Articular chondrocyte of knee joint (primary cell): ENCODE measurements at places on chromosomes 16 and 17. TPM values are rescaled to one million over a fixed set of nuclear protein-coding genes. Genes with fewer than 3 reads are reported as not detected.

Gene MYH1
- total RNA-seq: not detected in 2 replicates

Gene VMP1
- 364 and 450 TPM in 2 replicates for total RNA-seq

Gene ITGAD
- not detected in 2 replicates for total RNA-seq

Gene P2RX5
- total RNA-seq: 0.78 and 1.6 TPM in 2 replicates

Gene CDH8
- total RNA-seq: 0.32 TPM in 1 of 2 replicates, not detected in the other

Gene MSLN
- total RNA-seq: 0.32 and 5.9 TPM in 2 replicates

Gene CSH2
- not detected in 2 replicates for total RNA-seq

Gene ABI3
- total RNA-seq: 0.22 TPM in 1 of 2 replicates, not detected in the other

Gene CDRT15L2
- not detected in 2 replicates for total RNA-seq

Gene TCAP
- 0.26 and 0.32 TPM in 2 replicates for total RNA-seq

Gene RASL10B
- total RNA-seq: 0.91 and 1.4 TPM in 2 replicates

Gene TVP23A
- under 0.01 and 0.11 TPM in 2 replicates for total RNA-seq

Gene ATP1B2
- total RNA-seq: not detected in 2 replicates

Gene CACNG1
- total RNA-seq: not detected in 2 replicates

Gene MAPT
- 0.43 and 1.2 TPM in 2 replicates for total RNA-seq

Gene KRT12
- not detected in 2 replicates for total RNA-seq

Gene ZG16B
- total RNA-seq: 3.7 and 6.7 TPM in 2 replicates

Gene SCIMP
- not detected in 2 replicates for total RNA-seq

Gene ASB16
- total RNA-seq: 0.11 and 0.39 TPM in 2 replicates

Gene FA2H
- total RNA-seq: not detected in 2 replicates

Gene CX3CL1
- 0.65 and 1.5 TPM in 2 replicates for total RNA-seq

Gene SGCA
- 9.8 and 13.3 TPM in 2 replicates for total RNA-seq

Gene ABCA10
- 1.2 and 2.9 TPM in 2 replicates for total RNA-seq

Gene SP6
- 0.22 and 0.26 TPM in 2 replicates for total RNA-seq

Gene SPN
- total RNA-seq: not detected in 2 replicates

Gene CSF3
- not detected in 2 replicates for total RNA-seq

Gene SOCS7
- 14.2 and 15.3 TPM in 2 replicates for total RNA-seq

Gene PABPN1L
- not detected in 2 replicates for total RNA-seq

Gene AANAT
- not detected in 2 replicates for total RNA-seq

Gene CCDC144A
- 9.9 and 11.9 TPM in 2 replicates for total RNA-seq

Gene ZPBP2
- not detected in 2 replicates for total RNA-seq

Gene CAPN15
- 24.6 and 26.3 TPM in 2 replicates for total RNA-seq

Gene PRM1
- not detected in 2 replicates for total RNA-seq

Gene ATP2A1
- total RNA-seq: under 0.01 and 0.22 TPM in 2 replicates

Gene CDC42EP4
- total RNA-seq: 14.1 and 17.9 TPM in 2 replicates

Gene KRT28
- not detected in 2 replicates for total RNA-seq

Gene CACNA1G
- total RNA-seq: 1.1 and 1.3 TPM in 2 replicates

Gene DNASE1L2
- 0.22 and 0.26 TPM in 2 replicates for total RNA-seq
